ENCODE measurements at places on chromosomes 16 and 17. TPM values are rescaled to one million over a fixed set of nuclear protein-coding genes. Genes with fewer than 3 reads are reported as not detected.

Gene ARHGAP44
- 0.99 TPM for polyA plus RNA-seq

Gene JPH3
- polyA plus RNA-seq, result not detected

Gene BRIP1
- polyA plus RNA-seq, result 0.41 TPM

Gene CRHR1
- 0.22 TPM for polyA plus RNA-seq

Gene RNF151
- polyA plus RNA-seq, result 0.16 TPM

DNA sequence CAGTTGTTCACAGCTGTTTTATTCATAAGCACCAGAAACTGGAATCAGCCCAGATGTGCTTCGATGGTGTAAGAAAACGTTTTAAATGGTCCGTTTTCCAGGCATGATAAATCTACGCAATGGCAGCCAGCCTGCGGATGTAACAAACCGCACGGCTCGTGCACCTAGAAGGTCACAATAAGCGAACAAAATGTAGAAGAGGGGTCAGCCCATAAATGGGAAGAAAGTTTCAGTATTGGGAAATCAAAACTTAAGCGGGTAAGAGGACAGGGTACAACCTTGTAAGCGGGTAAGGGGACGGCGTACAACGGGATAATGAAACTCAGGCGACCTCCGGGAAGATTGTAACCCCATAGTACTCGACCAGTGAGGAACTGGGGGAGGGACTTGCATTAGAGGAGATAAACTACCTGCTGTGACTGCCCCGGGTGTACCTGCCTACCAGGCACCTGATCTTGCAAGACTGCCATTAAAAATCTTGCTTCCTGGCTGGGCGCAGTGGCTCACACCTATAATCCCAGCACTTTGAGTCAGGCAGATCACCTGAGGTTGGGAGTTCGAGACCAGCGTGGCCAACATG is 66.6 kb downstream of the ANKRD11 start:
- H3K27me3 ChIP-seq, result no peaks in the 10 kb centered on the region
- no peak overlapping the region for H3K4me3 ChIP-seq
- peaks cover 48% of the 10 kb centered on the region for H3K4me1 ChIP-seq
- no peak for DNase-seq
- H3K36me3 ChIP-seq, result peaks cover 14% of the 10 kb centered on the region

DNA sequence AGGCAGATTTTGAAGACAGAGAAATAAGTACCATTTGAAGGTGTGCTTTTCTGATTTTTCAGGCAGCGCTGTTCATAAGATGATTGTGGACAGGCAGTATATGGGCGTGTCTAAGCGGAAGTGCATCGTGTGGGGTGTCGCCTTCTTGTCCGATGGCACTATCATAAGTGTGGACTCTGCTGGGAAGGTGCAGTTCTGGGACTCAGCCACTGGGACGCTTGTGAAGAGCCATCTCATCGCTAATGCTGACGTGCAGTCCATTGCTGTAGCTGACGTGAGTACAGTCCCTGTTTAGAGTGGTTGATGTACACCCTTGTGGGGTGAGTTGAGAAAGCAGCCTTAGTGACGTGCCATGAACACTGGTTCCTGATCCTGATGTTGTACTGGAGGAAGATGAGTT is 10.7 kb downstream of the UTP4 start:
- H3K36me3 ChIP-seq, result no peaks in the 10 kb centered on the region
- H3K4me3 ChIP-seq, result no peak overlapping the region
- no peaks in the 10 kb centered on the region for H3K4me1 ChIP-seq
- no peak overlapping the region for H3K27ac ChIP-seq
- no peaks in the 10 kb centered on the region for H3K27me3 ChIP-seq

GRCh38 chr16:11325404-11326083 is 19.7 kb upstream of the RMI2 start:
- peaks cover 44% of the 10 kb centered on the region for H3K4me1 ChIP-seq
- H3K27ac ChIP-seq, result peak overlapping the region; percentile 49
- H3K4me3 ChIP-seq, result no peak overlapping the region
- DNase-seq, result no peak
- H3K27me3 ChIP-seq, result no peaks in the 10 kb centered on the region
- no peaks in the 10 kb centered on the region for H3K36me3 ChIP-seq

- no peak for DNase-seq
- no peak overlapping the region for H3K4me3 ChIP-seq
- no peak overlapping the region for H3K27ac ChIP-seq
- H3K27me3 ChIP-seq, result no peaks in the 10 kb centered on the region
- peaks cover 19% of the 10 kb centered on the region for H3K4me1 ChIP-seq
These were observed 45.2 kb upstream of the DHX40 start for GRCh38 chr17:59520251-59520650.

- peaks cover 55% of the 10 kb centered on the region for H3K4me1 ChIP-seq
- peak overlapping the region; percentile 70 for H3K4me3 ChIP-seq
- H3K27me3 ChIP-seq, result no peaks in the 10 kb centered on the region
- DNase-seq, result peak; percentile 92
- peak overlapping the region; percentile 97 for H3K27ac ChIP-seq
These were observed 491 bp downstream of the IST1 start for GRCh38 chr16:71895679-71896365.

DNA sequence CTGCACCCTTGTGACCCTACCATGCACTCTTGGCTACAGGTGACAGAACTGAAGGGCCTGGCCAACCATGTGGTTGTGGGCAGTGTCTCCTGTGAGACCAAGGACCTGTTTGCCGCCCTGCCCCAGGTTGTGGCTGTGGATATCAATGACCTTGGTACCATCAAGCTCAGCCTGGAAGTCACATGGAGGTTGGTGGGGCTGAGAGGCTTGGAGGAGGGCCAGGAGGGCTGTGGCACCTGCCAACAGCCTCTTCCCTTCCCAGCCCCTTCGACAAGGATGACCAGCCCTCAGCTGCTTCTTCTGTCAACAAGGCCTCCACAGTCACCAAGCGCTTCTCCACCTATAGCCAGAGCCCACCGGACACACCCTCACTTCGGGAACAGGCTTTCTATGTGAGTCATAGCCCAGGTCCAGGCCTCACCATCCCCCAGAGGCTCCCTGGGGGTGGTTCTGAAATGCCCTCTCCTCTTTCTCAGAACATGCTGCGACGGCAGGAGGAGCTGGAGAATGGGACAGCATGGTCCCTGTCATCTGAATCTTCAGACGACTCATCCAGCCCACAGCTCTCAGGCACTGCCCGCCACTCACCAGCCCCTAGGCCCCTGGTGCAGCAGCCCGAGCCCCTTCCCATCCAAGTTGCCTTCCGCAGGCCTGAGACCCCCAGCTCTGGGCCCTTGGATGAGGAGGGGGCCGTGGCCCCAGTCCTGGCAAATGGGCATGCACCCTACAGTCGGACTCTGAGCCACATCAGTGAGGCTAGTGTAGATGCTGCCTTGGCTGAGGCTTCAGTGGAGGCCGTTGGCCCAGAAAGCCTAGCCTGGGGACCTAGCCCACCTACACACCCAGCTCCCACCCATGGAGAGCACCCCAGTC is 13.0 kb downstream of the RIPOR1 start:
- no peaks in the 10 kb centered on the region for H3K36me3 ChIP-seq
- H3K4me1 ChIP-seq, result peaks cover 100% of the 10 kb centered on the region
- peaks cover 5% of the 10 kb centered on the region for H3K27me3 ChIP-seq
- no peak for DNase-seq
- no peak overlapping the region for H3K4me3 ChIP-seq
- H3K27ac ChIP-seq, result peak overlapping the region; percentile 90

DNA sequence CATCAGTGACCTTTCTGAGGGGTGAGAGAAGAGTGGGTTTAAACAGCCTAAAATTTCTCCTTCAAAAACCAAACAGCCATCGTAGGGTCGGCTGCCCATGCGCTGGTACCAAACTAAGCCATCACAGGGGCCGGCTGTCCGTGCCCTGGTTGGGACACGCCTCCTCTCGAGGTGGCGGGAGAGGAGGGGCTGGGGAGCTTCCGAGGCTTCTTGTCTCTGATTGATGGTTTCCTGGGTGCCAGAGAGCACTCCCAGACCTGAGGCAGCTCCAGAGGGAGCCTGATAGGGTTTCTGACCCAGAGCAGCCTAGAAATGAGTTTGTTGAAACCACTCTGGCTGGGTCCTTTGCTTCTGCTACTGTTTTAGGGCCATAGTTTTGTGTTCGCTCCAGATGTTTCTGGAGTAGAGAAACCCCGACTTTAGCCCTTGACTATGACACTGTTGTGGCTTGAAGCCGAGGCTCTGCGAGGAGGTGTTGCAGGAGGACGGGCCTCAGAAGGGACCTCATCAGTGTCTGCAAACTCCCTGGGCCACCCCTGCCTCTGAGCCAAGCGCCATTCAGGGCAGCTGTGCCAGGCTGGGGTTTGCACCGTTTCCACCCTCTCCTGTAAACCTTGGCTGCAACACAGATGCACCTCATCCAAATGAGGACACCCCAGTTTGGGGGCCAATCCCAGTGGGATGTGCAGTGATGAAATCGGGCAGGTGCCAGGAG is 6.2 kb downstream of the ZNF276 start:
- H3K27ac ChIP-seq, result peak overlapping the region; percentile 15
- DNase-seq, result no peak
- no peak overlapping the region for H3K4me3 ChIP-seq

DNA sequence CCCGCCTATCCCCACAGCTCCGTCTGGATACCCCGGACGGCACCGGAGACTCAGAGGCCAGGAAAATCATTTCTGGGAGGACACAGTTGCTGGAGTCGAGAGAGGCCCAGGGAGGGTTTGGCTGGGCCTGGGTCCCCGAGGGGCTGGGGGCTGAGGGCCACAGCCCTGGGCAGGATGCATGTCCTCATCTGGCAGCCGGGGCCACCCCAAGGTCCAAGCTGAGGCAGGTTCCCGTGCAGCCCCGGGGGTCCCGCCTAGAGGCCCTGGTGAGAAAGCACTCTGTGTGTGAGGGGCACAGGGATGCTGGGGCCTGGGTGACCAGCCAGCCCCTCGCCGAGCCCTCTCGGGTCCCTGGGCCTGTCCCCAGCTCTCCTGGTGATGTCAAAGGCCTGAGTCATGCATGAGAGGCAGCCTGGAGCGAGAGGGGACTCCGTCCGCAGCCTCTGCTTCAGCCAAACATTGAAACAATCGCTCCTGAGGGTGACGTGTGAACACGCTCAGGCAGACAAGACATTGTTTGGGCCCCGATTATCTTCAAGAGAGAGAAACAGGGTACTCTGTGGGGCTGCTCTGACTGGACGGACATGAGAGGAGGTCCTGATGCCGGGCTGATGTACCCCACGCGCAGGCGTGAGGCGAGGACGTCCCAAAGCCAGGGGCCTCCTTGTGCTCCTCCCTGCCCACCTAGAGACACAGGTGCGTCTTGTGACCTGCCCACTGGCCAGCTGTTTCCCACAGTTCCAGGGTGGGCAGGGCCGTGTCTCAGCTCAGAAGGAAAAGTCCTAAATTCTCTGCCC is 25.8 kb upstream of the C1QTNF8 start:
- no peak overlapping the region for H3K4me3 ChIP-seq
- no peaks in the 10 kb centered on the region for H3K27me3 ChIP-seq
- DNase-seq, result no peak
- H3K4me1 ChIP-seq, result no peaks in the 10 kb centered on the region

DNA sequence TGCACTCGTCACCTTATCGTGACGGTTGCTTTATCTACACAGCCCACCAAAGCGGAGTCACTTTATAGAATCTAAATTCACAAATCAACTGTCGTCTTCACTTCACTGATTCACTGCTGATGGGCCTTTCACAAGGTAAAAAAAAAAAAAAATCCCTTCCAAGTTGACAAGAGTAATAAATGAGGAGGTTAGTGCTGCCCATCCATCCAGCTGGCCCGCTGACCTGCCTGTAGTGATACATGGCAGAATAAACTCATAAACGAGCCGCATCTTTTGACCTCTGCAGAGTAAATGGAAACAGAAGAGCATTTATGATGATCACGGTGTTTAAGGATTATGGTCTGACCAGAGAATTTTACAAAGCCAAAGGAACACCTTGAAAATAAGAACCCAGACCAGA is 227.3 kb upstream of the IRX5 start:
- H3K36me3 ChIP-seq, result no peaks in the 10 kb centered on the region
- no peaks in the 10 kb centered on the region for H3K27me3 ChIP-seq

DNA sequence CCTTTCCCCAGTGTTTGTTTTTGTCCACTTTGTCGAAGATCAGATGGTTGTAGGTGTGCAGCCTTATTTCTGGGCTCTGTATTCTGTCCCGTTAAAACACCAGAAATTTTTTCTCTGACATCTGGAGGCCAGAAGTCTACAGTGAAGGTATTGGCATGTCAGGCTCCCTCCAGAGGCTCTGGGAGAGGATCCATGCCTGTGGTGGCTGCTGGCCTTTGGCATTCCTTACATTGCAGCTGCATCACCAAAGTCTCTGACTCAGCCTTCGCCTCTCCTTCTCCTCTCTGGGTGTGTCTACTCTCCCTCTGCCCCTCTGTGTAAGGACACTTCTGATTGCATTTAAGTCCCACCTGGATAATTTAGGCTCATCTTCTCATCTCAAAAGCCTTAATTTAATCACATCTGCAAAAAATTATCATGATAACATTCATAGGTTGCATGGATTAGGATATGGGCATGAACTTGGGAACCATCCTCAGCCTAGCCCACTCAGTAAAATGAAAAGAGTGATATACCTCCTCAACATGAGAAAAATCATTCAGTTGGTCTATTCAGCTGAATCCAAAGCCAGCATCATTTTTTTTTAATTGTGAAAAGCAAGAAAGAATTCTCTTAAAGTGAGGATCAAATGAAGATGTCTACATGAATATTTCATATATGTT is 78.0 kb downstream of the MAP2K6 start:
- no peak for DNase-seq
- H3K4me3 ChIP-seq, result no peak overlapping the region
- no peaks in the 10 kb centered on the region for H3K4me1 ChIP-seq
- H3K27ac ChIP-seq, result no peak overlapping the region
